CD14-positive monocyte (primary cell): ENCODE measurements at places on chromosomes 5 and 9.

GRCh38 chr9:87751423-87751822 lies 25.5 kb downstream of the CTSL start:
- DNase-seq: no peak

DNA sequence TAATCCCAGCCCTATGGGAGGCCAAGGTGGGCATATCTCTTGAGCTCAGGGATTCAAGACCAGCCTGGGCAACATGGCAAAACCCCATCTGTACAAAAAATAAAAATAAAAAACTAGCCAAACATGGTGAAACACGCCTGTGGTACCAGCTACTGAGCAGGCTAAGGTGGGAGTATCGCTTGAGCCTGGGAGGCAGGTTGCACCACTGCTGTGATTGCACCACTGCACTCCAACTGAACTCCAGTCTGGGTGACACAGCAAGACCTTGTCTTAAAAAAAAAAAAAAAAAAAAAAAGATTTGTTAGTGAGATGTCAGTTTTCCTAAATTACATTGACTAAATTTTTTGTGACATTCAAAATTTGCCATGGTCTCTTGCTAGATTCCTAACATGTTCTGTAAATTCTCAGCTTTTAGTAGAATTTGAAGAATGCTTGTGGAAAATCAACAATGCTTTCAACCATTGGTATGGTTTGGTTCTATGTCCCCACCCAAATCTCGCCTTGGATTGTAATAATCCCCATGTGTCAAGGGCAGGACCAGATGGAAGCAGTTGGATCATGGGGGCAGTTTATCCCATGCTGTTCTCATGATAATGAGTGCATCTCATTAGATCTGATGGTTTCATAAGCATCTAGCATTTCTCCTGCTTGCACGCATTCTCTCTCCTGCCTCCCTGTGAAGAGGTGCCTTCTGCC lies 236.1 kb downstream of the ARRDC3 start:
- DNase-seq: peak; percentile 82

GRCh38 chr5:31937226-31937625 lies 236.9 kb downstream of the GOLPH3 start:
- DNase-seq: no peak

- DNase-seq: no peak
Observed at GRCh38 chr9:83209188-83209731, 146.3 kb upstream of the RASEF start.

DNA sequence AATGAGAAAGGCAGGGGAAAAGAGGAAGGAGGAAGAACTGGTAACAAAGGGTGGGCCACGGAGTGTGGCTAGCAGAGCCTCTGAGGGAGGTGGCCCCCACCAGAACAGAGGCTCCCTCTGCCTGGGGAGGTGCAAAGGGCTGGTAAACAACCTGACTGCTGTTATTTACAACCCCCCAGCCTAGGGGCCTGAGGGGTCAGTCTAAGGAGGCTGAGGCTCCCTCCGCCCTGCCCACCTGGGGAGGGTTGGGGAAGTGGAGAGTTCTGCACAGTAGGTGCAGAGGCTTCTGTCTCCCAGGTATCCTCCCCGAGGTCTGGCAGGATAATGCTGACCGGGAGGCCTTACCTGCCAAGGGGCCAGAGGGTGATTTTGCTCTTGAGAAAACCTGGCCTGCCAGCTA lies 35.6 kb upstream of the SMU1 start:
- DNase-seq: no peak

- no peak for DNase-seq
Observed at GRCh38 chr9:87959916-87960581, 14.3 kb downstream of the CDK20 start.

GRCh38 chr9:117612317-117612716 lies 91.9 kb upstream of the TLR4 start:
- DNase-seq: no peak

GRCh38 chr5:102701748-102702147 lies 53.4 kb upstream of the PAM start:
- no peak for DNase-seq

- DNase-seq: peak; percentile 43
Observed at GRCh38 chr5:36701085-36701698, 94.8 kb downstream of the SLC1A3 start.

DNA sequence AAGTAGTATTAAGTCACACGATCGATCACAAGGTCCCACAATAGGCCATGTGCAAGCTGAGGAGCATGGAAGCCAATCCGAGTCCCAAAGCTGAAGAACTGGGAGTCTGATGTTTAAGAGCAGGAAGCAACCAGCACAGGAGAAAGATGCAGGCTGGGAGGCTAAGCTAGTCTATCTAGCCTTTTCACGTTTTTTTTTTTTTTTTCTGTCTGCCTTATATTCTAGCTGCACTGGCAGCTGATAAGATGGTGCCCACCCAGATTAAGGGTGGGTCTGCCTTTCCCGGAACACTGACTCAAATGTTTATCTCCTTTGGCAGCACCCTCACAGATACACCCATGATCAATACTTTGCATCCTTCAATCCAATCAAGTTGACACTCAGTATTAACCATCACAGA lies 6.5 kb downstream of the PPIP5K2 start:
- no peak for DNase-seq

GRCh38 chr5:126373375-126374108 lies 49.7 kb upstream of the GRAMD2B start:
- no peak for DNase-seq

- peak; percentile 61 for DNase-seq
Observed at GRCh38 chr9:5459289-5459829, 9.0 kb downstream of the CD274 start.

GRCh38 chr5:5270958-5271785 lies 131.0 kb downstream of the ADAMTS16 start:
- no peak for DNase-seq

DNA sequence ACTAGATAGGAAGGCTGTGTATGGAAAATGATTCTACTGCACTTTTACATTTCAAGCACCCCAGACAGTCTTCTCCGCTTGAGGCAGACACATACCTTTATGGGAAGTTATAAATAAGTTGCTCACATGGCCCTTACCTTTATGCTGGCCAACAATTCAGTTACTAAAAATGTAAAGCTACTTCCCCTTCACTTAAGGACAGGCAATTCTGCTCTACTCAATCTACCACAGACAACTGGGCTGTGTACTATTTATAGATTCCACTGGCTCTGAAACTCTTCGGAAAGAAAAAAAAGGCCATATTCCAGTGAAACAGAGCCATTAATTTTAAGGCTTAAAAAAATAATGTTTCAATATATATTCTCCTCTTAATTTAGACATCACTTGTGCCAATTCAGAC lies 59.4 kb downstream of the ELAVL2 start:
- DNase-seq: no peak

- peak; percentile 34 for DNase-seq
Observed at GRCh38 chr5:165015126-165015525, 1509.7 kb downstream of the MAT2B start.

- DNase-seq: no peak
Observed at GRCh38 chr5:87322381-87322780, 54.7 kb downstream of the RASA1 start.

DNA sequence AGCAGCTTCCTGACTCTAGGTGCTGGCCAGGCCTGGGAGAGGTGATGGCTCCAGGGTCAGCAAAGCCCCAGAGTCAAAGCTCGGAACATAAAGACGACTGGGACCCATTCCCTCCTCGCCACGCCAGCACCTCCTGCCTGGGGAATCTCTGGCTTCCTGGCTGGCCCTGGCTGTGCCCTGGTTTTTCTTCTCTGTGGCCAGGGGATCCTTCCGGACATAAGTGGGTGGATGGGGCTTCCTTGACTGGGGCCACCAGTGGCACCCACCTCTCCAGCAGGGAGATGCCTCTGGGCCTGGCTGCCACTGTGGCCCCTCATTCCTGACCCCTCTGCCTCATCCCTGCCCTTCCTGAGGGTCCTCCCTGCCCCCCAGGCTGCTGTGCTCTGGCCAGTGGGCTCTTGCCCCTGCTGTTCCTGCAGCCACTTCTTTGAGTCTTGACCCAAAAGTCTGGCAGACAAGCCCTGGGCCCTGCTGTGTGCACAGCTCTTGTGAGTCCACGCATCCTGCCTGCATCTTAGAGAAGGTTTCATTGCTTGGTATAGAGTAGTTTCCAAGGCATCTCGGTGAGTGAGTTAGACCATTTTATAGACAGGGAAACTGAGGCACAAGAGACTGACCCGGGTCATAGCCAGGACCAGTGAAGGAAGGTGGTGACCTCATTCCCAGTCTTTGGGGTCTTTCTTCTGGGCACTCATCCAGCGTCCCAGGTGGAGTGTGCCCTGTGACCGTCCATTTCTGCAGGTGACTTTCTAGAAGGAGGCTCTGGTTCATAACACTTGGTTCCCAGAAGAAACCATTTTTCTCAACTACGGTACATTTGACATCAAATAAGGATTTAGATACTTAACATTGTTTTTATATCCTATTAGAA lies 17.3 kb upstream of the LPCAT1 start:
- DNase-seq: no peak

- no peak for DNase-seq
Observed at GRCh38 chr5:141654298-141654697, 3.1 kb upstream of the FCHSD1 start.

GRCh38 chr9:127083138-127083980 lies 39.1 kb downstream of the ANGPTL2 start:
- no peak for DNase-seq

DNA sequence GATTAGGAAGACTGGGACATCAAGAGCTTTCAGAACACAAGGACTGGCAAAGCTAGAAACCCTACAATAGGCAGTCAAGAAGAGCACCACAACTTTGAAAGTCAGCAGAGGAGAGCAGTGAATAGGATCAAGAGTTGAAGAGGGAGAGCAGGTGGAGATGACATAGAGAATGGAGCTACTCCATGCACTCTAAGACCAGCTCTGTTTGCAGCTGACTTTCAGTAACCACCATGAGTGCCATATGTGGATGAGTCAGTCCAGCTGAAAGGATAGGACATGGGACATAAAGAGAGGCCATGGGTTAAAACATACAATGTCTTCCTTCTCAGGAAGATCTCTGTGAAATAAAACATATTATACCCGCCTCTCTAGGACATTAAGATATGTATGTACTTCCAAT lies 289.1 kb upstream of the KLF4 start:
- no peak for DNase-seq

DNA sequence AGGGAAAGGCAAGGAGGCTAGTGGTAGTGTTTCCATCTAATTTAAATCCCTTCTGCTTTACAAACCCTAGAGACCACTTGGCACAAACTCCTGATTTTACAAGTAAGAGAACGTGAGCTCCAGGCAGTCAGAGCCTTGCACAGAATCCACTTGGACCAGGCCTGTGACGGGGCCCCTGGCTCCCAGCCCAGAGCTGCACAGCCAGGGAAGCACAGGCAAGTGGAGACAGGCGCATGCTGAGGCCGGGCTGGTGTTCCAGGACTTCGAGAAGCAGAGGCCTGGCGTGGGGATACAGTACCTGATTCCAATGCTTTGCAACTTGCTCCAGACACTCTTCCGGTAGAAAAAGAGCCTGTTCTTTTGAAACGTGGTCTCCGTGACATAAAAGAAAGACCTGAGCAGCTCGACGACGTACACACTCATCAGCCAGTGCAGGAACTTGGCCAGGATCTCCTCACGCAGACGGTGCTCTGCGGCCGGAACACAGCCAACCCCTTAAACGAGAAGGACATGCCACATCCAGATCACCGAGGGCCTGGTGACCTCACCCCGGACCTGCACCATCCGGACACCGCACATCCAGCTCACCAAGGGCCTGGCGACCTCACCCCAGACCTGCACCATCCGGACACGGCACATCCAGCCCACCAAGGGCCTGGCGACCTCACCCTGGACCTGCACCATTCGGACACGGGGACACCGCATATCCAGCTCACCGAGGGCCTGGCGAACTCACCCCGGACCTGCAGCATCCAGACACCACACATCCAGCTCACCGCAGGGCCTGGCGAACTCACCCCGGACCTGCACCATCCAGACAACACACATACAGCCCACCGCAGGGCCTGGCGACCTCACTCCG lies 12.5 kb downstream of the TERT start:
- no peak for DNase-seq

DNA sequence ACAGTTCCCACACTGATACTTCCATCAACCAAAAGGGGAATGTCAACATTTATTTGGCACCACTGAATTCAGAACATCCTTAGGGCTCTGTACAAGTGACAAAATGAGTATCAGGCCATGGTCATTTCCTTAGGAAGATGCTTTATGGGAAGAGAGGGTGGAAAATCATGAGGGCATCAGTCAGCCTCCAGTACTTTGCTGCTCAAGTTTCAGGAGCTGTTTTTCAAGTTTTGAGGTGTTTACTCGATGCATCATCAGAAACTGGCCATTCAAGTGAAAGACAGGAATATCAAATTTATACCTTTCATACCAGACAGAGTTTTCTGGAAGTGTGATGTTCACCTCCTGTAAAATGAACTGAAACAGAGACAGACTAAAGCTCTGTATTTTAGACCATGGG lies 21.2 kb upstream of the MARCHF3 start:
- no peak for DNase-seq

- DNase-seq: no peak
Observed at GRCh38 chr5:153256-153655, 38.0 kb upstream of the LRRC14B start.

GRCh38 chr5:179668391-179668790 lies 12.4 kb downstream of the CBY3 start:
- peak; percentile 61 for DNase-seq

- DNase-seq: no peak
Observed at GRCh38 chr9:131197160-131197911, 72.0 kb downstream of the NUP214 start.

- no peak for DNase-seq
Observed at GRCh38 chr5:111488353-111488752, 24.0 kb downstream of the STARD4 start.

DNA sequence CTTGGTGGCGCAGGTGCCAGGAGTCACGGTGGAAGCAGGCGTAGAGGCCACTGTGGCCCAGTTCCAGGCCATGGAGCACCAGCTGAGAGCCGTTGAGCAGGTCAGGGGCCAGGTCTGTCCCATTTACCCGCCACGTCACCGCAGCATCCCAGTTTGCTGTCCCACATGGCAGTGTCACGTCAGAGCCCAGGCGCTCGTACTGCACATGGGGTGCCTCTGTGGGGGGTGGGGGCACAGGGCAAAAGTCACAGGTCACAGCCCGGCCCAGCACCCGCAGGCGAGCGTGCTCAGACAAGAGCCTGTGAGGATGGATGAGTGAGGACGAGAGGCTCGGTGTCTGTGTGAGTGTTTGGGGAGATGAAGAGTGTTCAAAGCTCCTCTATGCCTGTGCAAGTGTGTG lies 24.9 kb downstream of the CNTFR start:
- DNase-seq: no peak

DNA sequence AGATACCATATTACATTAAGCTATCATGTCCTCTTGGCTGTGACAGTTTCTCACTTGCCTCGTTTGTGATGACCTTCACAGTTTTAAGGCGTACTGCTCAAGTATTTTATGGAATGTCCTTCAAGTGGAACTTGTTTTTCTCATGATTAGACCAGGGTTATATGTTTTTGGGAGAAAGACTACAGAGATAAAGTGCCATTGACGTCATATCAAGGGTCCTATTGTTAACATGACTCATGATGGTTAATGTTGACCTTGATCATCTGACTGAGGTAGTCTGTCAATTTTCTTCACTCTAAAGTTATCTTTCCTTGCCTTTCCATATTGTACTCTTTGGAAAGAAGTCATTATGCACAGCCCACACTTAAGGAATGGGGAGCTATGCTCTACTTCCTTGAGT lies 17.8 kb upstream of the PTBP3 start:
- DNase-seq: no peak

- DNase-seq: no peak
Observed at GRCh38 chr5:135973323-135974020, 18.7 kb upstream of the LECT2 start.

- DNase-seq: no peak
Observed at GRCh38 chr5:96940586-96940985, 4.7 kb downstream of the LNPEP start.
